ENCODE measurements at places on chromosomes 12 and 14.

DNA sequence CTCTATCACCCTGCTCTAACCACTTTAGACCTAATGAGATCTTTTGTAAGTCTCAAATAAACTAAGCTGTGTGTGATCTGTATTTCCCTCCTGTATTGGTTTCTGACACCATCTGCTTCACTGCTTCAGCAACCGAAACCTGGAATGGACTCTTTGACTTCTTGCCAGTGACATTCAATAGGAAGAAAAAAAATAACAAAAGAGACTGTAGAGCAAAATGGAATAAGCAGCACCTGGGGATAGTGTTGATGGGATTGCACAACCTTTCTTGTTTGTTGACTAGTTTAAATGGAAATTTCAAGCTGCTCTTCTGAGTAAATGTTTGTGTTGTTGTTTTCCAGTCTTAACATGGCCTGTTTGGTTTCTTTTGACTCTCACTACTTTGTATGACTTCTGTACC lies 888.6 kb upstream of the SEL1L start:
- peak; percentile 19 for DNase-seq

- no peak for DNase-seq
These were observed 26.1 kb upstream of the RTRAF start for GRCh38 chr14:51963286-51963685.

- DNase-seq = no peak
These were observed 34.3 kb downstream of the HSP90AA1 start for GRCh38 chr14:102052522-102052921.

GRCh38 chr12:80183939-80184338 lies 84.6 kb downstream of the OTOGL start:
- no peak for DNase-seq

DNA sequence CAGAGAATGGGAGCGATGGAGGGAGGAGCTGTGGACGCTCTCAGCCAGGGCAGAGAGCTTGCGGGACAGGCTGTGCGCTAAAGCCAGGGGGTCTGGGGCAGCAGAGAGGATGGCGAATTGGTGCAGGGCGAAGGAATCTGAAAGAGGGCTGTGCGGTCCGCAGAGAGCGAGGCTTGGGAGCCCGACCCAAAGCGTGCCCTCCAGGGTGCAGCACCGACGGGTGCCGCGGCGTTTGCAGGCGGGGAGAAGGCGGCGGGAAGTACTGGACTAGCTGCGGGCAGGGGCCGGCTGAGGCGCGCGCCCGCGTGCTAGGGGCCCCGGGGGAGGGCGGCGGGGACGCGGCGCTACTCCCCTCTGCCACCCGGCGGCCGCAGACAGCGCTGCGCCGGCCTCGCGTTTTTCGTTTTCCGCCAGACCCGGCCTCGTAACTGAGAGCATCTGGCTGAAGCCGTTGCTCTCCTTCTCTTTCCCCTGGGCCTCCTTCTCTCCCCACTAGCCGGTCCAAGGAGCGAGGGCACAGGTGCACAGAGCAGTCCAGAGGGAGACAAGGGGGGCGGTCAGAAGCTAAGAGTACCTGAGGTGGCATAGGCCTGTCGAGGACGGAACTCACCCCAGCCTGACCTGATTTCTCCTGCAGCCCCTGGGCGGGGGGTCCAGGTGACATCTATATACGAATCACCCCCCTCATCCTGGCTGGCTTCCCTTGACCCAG lies 24.9 kb downstream of the SLC6A12 start:
- DNase-seq = peak; percentile 89

DNA sequence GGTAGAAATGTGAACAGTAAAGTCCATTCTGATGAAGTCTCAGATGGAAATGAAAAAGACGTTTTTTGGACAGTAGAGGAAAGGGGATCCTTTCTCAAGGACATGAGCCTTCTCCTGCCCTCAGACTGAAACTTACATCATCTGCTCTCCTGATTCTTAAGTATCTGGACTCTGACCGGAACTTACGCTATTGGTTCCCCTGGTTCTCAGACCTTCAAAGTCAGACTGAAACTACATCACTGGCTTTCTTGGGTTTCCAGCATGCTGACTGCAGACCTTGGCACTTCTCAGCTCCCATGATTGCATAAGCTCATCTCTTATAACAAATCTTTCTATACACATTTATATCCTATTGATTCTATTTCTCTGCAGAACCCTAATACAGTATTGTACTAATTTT lies 291.0 kb downstream of the SNAPC1 start:
- DNase-seq = no peak

DNA sequence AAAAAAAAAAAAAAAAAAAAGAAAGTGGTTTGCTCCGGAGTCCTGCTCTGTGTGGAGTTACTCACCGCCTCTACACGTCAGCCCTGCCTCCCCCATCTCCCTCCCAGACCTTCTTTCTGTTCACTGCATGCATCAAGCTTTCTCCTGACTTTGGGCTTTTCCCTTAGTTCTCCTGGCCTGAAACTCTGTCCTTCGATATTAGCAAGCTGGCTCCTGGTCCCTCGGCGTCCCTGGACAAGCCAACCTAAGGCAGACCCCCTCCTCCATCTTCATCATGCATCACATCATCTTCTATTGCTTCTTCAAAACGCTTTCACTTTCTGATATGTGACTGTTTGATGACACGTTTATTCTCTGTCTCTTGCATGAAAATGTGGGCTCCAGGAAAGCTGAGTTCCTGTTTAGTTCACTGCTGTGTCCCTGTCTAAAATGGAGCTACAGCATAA lies 40.6 kb downstream of the SLC15A4 start:
- DNase-seq = no peak

GRCh38 chr12:109740694-109741245 lies 27.1 kb downstream of the FAM222A start:
- DNase-seq = no peak

DNA sequence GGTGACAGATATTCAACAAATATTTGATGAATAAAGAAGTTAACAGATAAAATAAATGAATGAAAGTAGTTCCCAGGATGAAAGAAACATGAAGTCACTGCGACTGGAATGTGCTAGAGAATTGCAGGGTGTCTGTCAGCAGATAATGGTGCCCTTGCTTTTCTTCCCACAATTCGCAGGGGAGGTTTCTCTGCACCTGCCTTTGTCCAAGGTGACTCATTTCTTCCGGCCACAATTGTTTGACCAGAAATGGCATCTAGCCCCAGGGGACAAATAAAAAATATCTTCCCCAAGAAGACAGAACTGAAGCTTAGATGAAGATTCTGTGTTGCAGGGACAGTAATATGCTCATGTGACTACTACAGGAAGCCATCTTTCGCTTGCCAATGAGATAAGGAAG lies 316.1 kb upstream of the TBX3 start:
- no peak for DNase-seq

Measured in cerebellum (tissue), 4 donors.